ENCODE measurements at places on chromosomes 3 and 15.

- DNase-seq, result no peak
Observed at GRCh38 chr15:74937272-74937589, 642 bp downstream of the COX5A start.

- DNase-seq, result no peak
Observed at GRCh38 chr3:135023996-135024658, 229.1 kb downstream of the EPHB1 start.

- DNase-seq, result no peak
Observed at GRCh38 chr3:156617781-156618180, 56.6 kb upstream of the TIPARP start.

DNA sequence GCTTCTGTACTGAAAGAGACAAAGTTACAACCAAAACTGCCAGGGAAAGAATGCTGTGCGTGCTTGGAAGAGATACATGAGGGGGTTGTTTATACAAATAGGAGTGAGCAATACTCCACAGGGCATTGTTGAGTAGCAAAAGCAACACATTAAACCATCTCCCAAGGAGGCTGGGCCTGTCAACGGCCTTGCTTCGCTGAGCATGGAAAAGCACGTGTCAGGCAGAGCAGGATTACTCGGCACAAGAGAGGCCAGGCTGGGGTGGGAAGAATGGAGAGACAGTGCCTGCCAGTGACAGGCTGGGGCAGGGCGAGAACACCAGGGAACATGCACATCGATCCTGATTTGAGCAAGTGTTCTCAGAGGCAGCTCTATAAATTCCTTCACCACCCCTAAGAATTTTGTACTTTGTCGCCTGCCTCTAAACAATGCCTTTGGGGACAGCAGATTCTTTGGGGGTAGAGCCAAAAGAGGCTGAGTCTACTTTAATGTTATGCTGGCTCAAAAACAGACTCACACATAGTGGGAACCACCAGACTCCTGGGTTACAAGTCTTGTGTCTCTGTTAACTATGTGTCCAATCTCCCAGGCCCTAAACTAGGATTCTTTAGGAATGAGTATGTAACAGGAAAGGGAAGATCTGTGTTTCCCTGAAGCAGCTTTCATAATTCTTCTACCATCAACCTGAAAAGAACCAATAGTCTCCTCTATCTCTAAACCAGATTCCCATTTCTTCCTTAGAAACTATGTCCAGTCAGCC is 67.2 kb downstream of the LIPC start:
- DNase-seq, result peak; percentile 90

DNA sequence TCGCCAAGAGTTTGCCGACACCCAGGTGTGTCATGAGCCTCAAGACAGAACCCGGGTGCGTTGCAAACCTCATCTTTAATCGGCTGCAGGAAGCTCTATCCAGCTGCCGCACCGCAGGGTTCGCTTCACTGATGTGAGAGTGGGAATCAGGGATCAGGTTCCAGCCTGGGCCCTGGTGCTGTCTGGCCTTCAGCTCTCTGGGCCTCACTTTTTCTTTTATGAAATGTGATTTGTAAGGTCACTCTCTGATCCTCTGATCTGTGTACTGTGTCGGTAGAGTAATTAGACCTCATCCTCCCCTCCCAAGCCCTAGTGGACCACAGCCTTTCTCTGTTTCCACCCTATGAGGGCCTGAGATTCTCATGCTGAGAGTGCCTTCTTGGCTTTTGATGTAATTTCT is 202.8 kb upstream of the UBE2E1 start:
- no peak for DNase-seq

- peak; percentile 78 for DNase-seq
Observed at GRCh38 chr15:67043939-67044771, 21.2 kb upstream of the SMAD3 start.

GRCh38 chr3:64870876-64871646 is 183.3 kb upstream of the ADAMTS9 start:
- no peak for DNase-seq

GRCh38 chr3:59772416-59773408 is 722.9 kb upstream of the CFAP20DC start:
- no peak for DNase-seq

DNA sequence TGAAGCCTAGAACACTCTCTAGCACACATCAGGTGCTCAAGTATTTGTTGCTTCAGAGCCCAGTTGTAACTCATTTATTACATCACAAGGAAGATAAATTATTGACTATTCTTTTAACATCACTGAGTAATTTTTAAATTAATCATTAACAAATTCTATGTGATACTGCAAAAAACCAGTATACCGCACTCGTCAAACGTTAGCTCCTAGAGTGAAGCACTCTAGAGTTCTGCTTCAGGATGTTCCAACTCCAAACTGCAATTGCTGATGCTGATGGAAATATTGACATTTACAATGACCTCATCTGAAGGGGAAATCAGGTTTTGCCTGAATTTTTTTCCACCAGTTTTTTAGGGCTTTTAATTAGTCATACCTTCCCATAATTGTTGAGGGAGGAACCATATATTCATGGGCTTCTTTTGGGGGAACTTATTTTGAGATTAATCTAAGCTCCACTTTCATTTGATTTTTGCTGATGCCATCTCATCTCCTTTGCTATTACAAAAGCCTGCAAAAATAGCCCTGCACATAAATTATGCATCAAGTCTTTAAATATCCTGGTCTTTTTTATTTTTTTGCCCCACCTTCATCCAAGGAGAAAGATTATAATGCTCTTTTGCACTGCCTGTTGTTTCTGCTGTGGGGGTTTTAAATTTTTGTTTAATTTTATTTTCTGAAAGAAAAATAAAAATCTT is 123.0 kb upstream of the STAC start:
- DNase-seq, result no peak

- no peak for DNase-seq
Observed at GRCh38 chr15:46409841-46410301, 775.0 kb downstream of the SQOR start.

DNA sequence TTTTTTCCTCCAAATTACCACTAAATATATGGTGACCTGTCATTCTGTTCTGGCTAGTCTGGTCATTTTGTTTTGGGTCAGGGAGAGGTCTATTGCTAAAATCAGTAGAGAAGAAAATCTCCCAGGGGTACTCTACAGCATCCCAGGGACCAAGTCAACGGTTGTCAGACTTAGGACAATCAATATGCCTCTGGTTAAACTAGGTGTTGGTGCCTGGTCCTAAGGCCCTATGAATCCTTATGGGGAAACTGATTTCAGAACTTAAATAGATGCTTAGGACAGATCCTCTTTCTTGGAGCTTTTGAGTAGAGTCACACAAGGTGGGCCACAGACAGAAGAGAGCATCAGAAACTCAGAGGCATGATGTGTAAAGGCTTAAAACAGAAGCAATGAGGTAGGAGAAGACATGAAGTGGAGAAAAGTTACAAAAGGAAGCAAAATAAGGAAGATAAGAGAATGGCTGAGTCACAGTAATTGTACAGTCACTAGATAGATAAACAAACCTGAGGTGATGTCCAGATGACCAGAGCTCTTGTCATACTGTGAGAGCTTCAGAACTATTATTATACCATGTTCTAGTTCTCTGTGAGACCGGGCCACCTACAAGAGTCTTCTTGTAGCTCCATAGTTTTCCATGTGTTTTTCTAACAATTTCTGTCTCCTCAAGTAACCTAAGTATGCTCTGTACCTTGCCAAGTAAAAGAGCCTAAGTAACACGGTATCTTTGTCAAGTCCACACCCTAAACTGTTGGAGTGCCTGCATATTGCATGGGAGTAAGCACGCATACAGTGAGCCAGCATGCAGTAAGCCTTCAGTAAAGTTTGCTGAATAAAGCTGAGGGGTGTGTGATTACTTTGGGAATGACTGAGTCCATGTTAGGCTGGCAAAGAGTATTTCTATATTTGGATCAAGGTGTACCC is 44.6 kb upstream of the LEKR1 start:
- DNase-seq, result peak; percentile 32

- no peak for DNase-seq
Observed at GRCh38 chr3:186717039-186717457, at the start of gene KNG1. Gene KNG1 (plus strand): TSS chr3:186717359. CDS start chr3:186717543, 184 bp downstream.

DNA sequence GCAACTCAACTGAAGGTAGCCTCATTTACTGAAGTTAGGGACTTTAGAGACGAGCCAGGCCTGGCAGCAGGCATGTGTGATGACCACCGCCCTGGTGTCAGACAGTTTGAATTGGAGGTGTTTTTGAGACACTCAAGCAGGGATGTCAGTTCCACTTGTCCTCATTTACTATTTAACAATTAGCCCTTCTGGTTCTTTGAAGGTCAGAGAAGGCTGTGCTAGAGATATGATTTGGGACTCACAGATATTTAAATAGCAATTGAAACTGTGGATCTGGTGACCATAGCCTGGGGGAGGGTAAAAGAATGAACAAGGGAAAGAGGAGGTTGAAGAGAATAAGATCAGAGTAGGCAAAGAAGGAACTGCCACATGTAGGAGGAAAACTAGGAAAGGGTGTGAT is 74.6 kb downstream of the REC114 start:
- DNase-seq, result no peak

DNA sequence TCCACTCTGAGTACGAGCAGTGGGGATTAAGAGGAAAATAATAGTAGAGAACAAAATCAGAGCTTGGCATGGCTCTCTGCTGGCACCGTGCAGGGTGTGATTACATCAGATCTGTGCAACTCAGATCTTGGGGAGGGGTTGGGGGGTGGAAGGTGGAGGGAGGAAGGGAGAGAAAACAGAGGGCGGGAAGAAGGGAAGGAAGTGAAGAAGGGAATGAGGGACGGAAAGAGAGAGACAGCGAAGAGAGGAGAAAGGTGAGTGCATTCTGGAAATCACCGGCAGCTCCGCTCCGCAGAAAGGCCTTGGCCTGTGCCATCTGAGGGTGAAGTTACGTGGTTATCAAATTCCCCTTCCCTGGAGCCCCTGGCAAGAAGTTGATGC is 31.0 kb upstream of the ADAMTS17 start:
- no peak for DNase-seq

GRCh38 chr3:124034016-124034843 is 42.3 kb upstream of the ROPN1 start:
- DNase-seq, result peak; percentile 27

DNA sequence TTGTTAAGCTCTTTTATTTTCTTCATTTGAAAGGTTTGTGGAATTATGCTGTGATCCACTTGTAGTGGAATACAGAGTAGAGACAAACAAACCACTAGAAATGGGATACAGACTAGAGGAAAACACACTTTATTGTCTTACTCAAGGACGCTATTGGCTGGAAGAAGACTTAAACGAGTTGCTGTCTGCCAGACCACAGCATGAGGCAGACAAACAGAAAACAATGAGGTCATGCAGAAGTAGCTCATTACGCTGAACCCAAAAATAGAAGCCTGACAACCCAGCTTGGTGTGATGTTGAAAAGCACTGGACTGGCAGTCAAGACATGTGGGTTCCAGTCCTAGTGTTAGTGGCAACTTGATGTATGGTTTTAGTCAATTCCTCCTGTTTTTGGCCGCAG is 62.4 kb upstream of the P3H2 start:
- DNase-seq, result peak; percentile 89

- no peak for DNase-seq
Observed at GRCh38 chr15:49900903-49901235, 218.2 kb downstream of the ATP8B4 start.

DNA sequence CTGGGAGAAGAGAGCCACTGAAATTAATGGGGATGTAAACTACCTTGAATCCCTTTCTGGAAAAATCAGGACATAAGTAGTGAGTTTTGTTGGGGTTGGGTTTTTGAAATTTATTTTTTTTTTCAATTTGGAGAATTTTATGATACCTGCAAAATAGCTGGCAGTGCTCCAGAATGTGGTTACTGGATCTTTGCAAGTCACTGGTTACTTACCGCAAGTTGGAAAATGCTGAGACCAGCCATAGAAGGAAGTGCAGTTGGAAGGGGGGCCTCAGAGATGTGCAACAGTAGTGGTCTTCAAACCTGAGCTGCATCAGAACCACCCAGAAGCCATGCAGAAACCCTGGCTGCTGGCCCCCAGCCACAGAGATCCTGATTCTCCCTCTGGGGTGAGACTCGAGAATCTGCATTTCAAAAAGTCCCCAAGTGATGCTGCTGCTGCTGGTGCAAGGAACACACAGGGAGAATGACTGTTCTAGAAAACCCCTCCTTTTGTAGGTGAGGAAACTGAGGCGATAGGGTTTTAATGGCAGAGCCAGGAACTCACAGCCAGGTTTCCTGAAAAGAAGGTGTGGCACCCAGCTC is 39.7 kb downstream of the SEMA5B start:
- DNase-seq, result no peak

DNA sequence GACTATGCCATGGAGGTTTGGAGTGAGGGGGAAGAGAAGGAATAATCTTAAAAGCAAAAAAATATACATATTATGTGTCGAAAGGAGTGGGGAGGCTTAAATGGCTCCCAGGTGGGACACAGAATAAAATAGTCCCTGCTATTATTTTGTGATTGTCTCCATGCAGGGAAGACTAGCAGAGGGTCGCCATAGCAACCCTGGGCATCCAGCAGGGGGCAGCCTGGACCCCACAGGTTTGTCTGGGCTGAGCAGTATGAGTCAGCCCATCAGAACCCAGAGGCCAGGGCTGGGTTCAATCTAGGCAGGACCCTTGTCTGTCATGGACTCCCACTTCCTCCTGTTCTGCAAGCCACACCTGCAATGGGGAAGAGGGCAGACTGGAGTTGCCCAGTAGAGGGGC is 17.6 kb upstream of the LINGO1 start:
- no peak for DNase-seq

DNA sequence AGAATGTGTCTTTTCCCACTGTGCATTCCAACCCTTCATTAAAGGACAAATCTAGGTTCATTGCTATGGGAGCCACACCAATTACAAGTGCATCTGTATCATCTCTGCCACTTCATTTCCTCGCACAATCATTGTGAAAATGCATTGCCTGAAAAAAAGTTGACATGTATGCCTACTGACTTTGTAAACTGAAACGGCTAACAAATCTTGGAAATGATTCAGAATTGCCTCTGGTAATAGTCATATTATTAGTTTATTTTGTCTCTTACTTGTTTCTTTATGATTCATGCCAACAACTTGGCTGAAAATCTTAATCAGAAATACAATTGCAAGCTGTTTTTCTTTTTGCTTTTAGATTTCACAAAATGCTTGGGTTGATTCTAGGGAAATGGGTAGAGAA is 497.1 kb downstream of the ZIC1 start:
- DNase-seq, result no peak

DNA sequence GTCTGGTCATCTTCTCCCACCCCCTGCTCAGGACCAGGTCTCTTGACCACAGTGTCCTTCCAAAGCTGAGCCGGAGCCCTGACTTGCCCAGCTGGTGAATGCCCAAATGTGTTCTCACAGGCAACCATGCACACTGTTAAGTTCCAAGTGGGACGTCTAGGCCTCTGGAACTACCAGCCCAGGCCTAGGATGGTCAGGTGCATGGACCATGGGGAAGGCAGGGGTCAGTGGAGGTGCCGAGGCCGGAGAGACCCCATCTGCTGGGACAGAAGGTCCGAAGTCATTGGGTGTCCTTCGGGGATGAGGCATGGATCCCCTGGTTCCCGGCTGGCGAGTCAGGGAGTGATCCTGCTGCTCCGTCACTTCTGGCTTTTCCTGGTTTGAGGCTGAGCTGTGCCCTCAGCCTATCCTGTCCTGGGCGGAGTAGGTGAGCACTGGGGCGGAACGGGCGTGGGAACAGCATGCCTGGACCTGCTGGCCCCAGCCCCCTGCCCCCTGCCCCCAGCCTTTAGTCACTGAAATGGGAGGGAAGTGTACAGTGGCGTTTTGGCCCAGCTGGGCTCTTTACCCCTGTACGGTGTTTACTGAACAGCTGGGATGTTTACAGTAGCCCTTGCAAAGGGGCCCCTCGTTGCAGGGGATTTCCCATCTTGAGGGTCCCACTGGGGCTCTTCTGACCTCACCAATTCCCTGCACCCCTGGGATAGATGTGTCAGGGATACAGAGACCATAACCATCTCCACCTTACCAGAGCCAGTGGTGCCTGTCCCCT is 12.1 kb downstream of the SEMA3F start:
- DNase-seq, result no peak

GRCh38 chr15:83943849-83944404 is 290.0 kb downstream of the ADAMTSL3 start:
- no peak for DNase-seq

Data from AG20443 (cell line).